ENCODE measurements at places on chromosomes 11 and 22.

GRCh38 chr22:28032861-28033260 lies 113.8 kb upstream of the PITPNB start:
- DNase-seq: peak; percentile 37

DNA sequence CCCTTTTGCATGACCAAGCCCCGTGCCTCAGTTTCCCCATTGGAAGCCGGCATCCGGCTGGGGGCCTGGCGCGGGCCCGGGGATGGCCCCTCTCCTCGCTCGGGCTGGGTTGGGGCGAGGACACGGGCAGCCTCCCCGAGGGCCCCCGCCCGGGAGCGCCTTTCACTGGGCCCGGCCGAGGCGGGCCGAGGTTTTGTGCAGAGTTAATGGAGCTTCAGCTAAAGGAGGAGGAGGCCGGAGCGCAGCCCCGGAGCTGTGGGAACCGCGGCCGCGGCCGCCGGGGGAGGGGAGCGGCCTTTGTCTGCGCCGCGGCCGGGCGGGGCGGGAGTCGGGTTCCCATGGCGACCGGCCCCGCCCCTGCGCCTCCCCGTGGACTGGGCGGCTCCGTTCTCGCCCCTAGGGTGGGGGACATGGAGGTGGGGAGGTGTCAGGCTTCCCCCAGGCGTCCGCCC lies 1.4 kb upstream of the MAPK11 start:
- DNase-seq: no peak

- no peak for DNase-seq
Observed at GRCh38 chr11:132187386-132187785, 817.0 kb downstream of the NTM start.

GRCh38 chr11:120057595-120058581 lies 80.0 kb downstream of the TRIM29 start:
- peak; percentile 9 for DNase-seq

GRCh38 chr11:38796281-38796680 lies 2198.2 kb upstream of the RAG2 start:
- DNase-seq: no peak

- no peak for DNase-seq
Observed at GRCh38 chr11:131600628-131601027, 230.2 kb downstream of the NTM start.

- DNase-seq: no peak
Observed at GRCh38 chr11:102680945-102681344, 24.6 kb downstream of the MMP27 start.

GRCh38 chr22:24247564-24248344 lies 2.9 kb upstream of the GGT5 start:
- DNase-seq: peak; percentile 24

GRCh38 chr22:20567371-20567847 lies 60.0 kb downstream of the MED15 start:
- no peak for DNase-seq

DNA sequence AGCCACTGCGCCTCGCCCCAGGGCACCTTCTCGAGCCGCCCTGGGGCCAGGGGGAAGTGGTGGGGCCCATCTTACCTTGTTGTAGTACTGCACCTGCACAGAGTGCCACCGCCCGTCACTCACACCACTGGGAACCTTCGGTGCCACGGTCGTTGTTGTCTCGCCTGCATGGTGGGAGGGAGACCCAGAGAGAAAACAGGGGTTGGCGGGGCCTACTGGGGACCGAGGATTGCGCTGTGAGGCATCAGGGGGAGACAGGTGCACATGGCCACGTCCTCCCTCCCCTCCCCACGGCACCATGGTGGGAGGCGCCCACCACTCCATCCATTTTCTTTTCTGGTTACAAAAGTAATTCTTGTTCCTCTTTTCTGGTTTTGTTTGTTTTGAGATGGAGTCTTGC lies 97.8 kb downstream of the TRMU start:
- DNase-seq: no peak

DNA sequence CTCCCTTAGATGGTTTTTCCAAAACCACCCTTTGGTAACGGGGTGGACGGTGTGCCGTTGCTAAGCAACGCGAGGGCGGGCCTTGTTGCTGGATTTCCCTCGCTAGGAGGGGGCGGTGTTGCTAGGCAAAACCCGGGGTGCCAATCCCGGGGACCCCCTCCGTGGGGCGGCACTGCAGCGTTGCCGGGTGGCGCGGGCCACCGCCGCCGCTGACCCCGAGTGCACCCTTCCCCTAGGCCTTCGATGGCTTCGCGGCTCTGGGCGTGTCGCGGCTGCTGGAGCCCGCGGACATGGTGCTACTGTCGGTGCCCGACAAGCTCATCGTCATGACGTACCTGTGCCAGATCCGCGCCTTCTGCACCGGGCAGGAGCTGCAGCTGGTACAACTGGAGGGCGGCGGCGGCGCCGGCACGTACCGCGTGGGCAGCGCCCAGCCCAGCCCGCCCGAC lies 8.9 kb downstream of the EHBP1L1 start:
- DNase-seq: no peak

GRCh38 chr11:57585301-57585700 lies 12.2 kb upstream of the SERPING1 start:
- DNase-seq: no peak

- no peak for DNase-seq
Observed at GRCh38 chr22:36753916-36754315, 22.0 kb downstream of the IFT27 start.

GRCh38 chr11:59807047-59807610 lies 3.4 kb downstream of the MRPL16 start:
- DNase-seq: no peak

- DNase-seq: no peak
Observed at GRCh38 chr22:23828800-23829680, 9.8 kb downstream of the DERL3 start.

GRCh38 chr11:69293087-69293486 lies 868 bp upstream of the MYEOV start:
- no peak for DNase-seq

DNA sequence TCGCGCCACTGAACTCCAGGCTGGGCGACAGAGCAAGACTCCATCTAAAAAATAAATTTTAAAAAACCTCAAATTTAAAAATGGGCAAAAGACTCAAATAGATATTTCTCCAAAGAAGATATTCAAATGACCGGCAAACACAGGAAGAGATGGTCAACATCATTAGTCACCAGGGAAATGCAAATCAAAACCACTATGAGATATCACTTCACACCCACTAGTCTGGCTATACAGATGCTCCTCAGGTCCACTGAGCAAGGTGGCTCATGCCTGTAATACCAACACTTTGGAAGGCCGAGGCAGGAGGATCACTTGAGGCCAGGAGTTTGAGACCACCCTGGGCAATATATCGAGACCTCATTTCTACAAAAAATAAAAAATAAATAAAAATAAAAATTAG lies 43.3 kb upstream of the SLC35C1 start:
- DNase-seq: no peak

DNA sequence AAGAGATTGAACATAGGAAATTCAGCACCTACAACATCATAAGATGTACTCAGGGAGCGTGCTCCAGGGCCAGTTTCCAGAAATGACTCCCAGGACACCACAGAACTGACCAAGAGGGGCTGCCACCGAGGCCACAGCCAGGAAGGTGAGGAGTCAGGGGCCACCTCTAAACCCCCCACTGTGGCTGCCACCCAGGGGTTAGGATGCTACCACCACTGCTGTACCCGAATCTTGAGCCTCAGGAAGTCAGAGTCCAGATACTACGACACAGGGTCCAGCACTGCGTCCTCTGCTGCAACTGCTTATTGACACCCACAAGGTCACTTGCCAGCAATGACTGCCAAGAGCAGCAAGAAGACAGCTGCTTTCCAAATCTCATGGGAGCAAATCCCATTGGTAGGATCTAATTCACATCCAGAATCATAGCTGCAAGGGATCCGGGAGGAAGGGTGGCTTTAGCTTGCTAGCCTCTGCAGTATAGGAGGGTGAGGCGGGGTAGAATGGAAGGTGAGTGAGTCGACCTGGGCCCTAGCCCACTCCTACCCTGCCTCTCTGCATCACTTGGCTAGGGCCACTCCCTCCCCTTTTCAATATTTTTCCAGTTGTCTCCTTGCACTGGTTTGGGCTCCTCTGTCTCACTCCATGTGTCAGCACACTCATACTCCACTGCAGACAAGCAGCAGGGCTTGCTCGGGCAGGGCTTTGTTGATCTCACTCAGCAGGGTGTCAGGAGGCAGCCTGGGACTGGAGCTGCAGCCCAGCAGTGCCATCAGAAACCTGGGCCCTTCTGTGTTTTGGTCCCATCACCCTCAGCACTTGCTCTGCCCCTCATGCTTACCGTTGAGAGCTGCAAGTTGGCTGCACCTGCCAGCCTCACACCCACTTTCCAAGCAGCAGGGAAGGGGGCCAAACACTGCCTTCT lies 18.1 kb upstream of the CYTH4 start:
- no peak for DNase-seq

DNA sequence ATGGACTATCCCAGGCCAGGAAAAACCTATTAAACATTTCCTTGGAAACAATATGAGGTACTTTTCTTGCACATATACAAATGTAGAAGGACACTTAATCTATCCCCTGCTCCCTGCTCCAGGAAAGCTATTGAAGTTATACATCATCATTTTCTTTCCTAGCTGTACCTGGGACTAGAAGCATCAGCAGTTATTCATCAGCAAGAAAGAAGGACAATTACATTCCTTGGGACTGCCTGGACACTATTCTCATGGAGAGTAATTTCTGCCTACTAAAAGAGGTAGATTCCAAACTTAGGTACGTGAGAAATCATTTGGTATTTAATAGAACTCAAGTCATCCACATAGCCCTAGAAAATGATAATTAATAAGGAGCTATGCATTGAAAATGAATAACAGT lies 51.0 kb upstream of the PICALM start:
- DNase-seq: no peak

DNA sequence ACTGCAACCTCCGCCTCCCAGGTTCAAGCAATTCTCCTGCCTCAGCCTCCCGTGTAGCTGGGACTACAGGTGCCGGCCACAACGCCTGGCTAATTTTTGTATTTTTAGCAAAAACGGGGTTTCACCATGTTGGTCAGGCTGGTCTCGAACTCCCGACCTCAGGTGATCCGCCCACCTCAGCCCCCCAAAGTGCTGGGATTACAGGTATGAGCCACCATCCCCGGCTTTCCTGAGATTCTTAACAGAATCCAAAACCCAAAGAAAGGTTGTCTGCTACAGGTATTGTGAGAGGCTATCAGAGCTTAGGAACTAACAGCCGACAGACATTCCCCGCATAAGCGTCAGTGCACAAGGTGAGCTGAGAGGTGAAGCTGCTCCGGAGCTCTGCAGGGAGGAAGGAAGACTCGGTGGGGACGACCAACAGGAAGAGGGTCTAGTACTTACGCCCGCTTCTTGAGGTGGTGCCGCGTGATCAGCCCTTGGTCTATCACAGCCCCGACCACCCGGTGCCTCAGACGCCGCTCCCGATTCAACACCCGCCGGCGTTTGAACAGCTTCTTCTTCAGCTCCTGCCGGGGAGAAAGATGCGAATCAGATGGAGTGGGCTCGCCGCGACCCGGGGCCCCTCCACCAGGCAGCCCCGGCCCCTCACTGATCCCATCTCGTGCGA lies 470 bp downstream of the C11orf98 start:
- DNase-seq: peak; percentile 70

GRCh38 chr11:5690736-5691135 lies 1.1 kb downstream of the TRIM22 start:
- no peak for DNase-seq

DNA sequence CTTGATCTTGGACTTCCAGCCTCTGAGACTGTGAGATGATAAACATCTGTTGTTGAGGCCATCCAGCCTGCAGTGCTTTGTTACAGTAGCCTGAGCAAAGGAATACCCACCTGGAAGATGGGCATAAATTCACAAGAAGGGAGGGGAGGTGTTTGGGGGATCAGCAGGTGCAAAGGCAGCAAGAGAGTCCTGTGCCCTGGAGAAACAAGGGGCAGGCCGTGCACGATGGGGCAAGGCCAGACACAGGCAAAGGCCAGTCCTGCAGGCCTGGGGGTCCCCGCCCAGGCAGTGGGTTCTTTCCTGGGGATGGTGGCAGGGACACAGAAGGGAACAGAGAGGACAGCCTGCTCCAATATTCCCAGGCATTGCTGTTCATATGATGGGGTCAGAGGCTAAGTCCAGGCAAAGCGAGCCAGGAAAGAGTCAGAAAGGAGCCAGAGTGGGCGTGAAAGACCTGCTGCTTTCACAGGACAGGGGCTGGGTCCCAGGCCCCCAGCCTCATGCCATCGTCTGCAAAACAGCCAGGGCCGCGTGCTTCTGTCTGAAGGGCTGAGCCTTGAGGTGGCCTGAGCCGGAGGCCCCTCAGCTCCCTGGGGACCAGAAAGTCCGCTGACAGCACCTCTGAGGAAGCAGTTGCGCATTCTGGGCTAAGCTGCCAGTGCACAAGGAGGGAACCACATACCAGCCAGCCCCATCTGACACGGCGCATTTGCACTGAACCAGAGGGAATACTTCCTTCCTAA lies 48.8 kb downstream of the MYEOV start:
- no peak for DNase-seq
